Right ventricle myocardium superior (tissue), 1 donor: ENCODE measurements at places on chromosomes 1 and 21. TPM values are rescaled to one million over a fixed set of nuclear protein-coding genes. Genes with fewer than 3 reads are reported as not detected.

DNA sequence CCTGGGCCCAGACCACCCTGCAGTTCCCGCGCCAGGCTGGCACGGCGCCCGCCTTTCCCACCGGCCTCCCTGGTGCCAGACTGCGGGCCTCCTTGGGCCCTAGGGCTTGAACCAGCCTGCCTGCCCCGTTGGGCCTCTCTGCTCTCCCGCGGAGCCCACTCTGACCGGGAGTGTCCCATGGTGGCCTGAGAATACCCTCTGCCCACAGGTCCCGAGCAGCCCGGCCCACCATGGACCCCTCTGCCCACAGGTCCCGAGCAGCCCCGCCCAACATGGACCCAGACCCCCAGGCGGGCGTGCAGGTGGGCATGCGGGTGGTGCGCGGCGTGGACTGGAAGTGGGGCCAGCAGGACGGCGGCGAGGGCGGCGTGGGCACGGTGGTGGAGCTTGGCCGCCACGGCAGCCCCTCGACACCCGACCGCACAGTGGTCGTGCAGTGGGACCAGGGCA, 7.9 kb downstream of the MIB2 start:
- peak; percentile 45 for DNase-seq

DNA sequence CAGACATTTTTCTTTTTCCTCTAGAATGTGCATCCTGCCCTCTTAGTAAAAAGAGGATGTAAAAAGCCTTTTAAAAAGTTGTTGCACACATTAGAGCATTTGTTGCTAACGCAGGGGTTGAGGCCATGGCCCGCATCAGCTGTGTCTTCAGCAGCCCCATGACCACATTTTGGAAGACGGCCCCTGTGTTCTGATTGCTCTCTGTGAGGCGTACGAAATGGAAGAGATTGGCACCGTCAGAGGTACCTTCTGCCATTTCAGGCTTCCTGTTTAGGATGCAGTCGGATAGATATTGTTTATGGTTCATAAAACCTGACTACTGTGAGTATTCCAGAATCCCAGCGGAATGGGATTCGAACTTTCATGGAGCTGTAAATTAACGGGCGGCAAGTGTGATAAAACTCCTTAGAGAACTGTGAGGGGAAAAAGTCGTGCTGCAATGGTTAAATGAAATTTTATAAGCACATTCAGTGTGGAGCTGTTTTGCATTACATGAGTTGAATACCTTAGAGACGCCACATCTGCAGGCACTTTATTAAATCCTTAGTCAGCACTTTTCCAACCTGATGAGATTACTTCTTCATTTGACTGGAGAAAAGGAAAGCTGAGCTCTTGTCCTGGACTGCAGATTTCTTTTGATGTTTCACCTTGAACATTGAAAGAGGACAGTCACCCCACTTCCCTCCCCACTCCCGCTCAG, 273.9 kb downstream of the TM2D1 start:
- no peak for DNase-seq

DNA sequence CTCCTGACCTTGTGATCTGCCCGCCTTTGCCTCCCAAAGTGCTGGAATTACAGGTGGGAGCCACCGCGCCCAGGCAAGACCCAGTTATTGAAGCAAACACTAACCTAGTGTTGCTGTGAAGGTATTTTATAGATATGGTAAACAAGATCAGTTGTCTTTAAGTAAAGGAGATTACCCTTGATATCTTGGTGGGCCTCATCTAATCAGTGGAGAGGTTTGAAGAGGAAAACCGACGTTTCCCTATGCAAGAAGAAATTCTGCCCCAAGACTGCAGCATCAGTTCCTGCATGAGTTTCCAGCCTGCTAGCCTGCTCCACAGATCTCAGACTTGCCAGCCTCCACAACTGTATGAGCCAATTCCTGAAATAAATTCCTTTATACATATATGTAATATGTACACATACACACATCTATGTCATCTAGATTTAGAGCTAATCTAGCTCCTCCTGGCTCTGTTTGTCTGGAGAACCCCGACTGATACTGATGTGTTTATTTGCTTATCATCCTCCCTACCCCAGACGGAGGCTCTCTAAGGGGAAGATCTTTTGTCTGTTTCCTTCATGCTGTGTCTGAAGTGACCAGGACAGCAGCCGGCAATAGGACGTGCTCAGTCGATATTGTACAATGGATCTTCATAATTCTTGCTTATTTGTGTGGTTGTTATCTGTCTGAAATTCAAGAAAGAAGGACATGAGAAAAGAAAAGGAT, 90.9 kb downstream of the IER5 start:
- DNase-seq, result no peak

DNA sequence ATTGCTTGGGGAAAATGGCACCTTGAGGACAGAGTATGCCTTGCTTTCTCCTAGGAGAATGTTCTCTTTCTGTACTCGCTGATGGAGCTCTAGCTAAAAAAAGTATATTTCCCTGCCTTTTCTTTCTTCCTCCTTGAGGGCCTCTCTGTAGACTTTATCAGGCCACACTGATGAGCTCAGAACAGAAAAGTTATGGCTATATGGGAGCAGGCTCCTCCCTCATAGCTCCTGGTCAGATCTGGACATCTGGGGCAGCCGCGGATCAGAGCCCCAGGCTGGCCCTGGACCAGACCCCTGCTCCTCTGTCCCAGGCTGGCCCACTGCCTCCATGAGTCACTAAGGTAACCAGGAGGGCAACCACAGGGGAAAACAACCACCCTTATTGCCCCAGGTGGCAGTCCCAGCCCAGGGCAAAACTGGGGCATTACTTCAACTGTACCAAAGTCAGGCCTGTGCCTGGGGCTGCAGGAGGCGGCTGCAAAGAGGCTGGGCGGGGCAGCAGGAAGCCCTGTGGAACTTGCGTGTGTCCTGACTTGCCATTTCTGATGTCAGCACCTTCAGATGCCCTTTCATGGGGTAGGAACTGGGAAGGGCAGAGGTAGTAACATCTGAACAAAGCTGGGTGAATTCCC, 26.3 kb upstream of the ZNF648 start:
- no peak for DNase-seq

DNA sequence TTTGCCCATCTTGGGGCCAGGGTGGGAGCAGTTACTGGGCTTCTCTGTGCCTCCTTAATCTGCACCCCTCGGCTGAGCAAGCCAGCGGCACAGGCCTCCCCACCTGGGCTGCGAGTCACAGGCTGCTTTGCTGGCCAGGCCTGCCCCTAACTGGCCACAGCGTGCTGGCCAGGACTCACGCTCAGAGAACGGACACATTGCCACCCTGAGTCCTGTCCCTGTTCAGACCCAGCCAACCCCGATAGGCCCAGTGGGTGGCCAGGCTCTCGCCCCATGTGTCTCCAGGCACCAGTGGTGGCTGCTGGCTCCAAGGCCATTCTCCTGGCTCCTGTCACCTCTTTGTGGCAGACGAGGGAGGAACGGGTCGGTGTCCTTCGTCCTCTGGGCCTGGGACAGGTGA, 61.3 kb downstream of the MORN1 start:
- DNase-seq, result no peak

GRCh38 chr1:10682108-10682445, 114.4 kb downstream of the CASZ1 start:
- no peak for DNase-seq

DNA sequence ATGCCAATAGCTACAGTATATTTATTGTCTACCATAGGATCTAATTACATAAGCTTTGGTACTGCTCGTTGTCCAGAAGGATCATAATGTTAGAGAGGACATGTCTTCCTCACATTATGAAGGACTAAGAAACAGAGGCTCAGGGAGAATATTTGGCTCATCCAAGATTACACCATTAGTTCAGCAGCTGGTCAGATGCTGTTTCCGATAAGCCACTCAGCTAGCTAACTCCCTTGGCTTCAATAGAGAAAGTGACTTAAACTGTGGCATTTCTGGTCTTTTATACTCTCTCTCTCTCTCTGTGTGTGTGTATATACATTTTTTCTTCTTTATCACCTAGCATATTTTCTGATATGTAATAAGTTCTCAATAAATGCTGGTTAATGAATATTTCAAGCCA, 70.4 kb downstream of the DDR2 start:
- no peak for DNase-seq

DNA sequence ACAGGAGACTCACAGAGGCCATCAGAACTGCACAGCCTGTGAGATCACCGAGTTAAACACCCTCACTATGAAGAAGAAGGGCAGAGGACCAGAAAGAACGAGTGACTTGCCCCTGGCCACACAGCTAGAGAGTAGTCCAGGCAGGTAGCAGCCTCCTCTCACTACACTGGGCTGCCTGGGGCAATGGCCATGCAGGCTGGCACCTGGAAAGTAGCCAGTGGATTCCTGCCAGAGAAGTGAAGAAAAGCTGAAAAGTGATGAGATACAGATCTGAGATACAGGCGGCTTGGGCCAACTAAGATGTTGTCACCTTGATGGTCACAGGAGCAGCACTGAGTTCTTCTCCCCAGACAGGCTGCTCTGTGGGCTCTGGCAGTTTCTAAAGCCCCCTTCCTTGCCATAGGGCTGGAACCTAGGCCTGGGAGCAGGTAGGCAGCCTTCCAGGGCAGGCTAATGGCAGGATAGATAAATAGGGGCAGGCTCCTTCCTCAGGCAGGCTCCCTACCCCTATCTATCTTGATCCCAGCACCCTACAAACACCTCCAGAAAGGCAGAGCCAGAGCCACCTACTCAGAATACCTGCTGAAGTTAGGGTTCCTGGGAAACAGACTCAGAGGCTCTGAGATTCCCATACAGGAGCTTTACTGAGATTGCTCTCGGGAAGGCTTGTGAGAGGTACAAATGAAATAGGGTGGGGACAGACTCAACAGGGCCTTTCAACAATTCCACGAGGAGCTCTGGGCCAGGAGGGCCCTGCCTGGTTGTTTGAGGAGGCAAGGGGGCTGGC, 106.3 kb downstream of the BEND5 start:
- DNase-seq, result no peak

GRCh38 chr1:86747304-86747703, 42.9 kb downstream of the SH3GLB1 start:
- DNase-seq, result no peak

DNA sequence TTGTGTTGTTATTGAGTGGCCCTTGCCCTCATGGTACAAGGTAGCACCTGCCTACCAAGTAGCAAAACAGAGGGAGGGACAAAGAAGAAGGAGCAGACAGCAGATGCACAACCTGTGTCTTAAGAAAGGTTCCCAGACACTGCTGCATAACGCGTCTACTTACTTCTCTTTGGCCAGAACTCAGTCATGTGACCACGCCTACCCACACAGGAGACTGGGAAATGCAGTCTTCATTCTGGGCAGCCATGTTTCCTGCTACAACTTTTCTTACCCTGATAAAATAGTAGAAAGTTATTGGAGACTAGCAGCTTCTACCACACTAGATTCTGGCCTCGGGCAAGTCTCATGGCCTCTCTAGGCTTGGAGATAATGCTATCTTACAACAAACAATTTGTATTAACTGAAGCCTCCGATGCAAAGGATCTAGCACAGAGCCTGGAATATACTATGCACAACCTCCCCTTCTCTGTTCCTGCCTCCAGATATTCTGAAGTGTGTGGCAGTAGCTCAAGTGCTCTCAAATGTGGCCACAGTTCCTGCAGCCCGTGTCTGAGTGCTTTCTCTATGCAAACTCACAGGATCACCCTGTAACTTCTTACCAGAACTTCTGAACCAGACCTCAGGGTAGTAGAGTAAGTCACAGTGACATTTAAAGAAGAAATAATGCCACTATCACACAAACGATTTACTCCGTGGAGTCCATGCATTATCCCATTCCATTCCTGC, 34.1 kb upstream of the BTG2 start:
- DNase-seq, result peak; percentile 67

DNA sequence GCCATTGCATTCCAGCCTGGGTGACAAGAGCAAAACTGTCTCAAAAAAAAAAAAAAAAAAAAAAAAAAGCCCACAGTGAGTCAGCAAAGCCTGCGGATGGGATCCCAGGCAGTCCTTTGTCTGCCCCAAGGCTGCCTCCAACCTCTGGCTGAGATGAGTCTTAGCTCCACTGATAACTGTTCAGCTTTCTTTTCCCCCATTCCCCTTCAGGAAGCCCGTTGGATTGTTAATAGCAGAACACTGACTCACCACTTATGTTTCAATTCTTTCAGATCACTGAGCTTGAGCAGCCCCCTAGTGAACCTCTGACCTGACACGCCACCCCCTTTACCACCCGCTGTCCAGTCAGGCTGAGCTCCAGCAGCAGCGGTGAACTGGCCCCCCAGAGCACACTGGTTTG, 57.5 kb downstream of the ERG start:
- DNase-seq, result no peak

DNA sequence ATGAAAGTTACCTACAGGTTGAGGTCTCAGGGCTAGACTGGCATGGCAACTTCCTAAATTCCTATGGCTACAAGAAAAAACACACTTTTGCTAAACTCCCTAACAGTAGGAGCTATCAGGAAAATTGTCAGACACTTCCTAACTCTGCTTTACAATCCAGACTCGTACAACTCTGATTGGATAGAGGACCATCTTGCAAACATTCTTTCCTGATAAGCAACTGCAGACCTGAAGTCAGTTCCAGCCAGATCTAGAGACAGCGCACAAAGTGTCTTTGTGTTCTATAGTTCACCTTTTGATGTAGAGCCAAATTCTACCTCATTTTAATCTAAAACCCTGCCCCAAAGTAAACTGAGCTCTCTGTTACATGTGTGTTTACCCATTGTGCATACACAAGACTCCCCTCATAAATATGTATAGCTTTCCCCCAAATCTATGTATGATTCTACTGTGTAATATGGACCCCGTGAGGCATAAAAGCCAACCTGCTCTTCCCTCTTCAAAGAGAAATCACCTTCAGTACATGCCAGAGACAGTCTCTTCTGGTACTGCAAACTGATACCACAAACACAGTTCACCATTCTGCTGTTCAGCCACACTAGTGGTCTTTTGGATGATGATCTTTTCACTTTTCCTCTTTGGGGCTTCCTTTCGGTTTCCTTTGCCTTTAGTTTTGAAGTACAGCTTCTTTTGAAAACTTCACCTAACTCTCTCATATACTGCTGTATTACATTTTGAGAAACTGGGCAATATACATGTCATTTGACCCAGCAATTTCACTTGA, 21.7 kb downstream of the ZP4 start:
- no peak for DNase-seq

GRCh38 chr1:63991685-63992084, 211.7 kb upstream of the UBE2U start:
- DNase-seq, result no peak

DNA sequence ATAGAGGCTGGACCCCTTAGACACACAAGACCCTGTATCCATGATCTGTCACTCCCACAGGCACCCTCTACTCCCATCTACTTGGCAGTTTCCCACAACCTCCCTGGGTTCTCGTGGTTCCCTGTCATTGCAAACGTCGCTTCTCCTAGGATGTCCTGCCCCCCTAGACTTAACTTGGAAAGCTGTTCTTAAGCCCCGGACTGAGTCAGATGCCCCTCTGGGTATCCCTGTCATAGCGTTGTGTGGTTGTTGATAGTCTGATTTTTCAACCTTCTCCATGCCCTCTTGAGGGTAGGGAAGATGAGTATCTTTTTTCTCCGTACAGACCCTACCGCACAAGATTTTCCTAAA, 11.8 kb downstream of the RCC1 start:
- DNase-seq, result no peak

GRCh38 chr1:223803211-223803610, 42.5 kb downstream of the TP53BP2 start:
- no peak for DNase-seq

The KIF17 gene
- total RNA-seq, result 5.2 TPM

The DNAJB4 gene
- 99.0 TPM for total RNA-seq

The DMBX1 gene
- total RNA-seq, result not detected

The RCC2 gene
- total RNA-seq, result 11.3 TPM

The OR10Z1 gene
- not detected for total RNA-seq

The WNT2B gene
- total RNA-seq, result 1.2 TPM

The DNAJC28 gene
- total RNA-seq, result 5.7 TPM

The ELAPOR1 gene
- 0.19 TPM for total RNA-seq

The SPRR1A gene
- not detected for total RNA-seq

The RSPH1 gene
- not detected for total RNA-seq

The SFN gene
- total RNA-seq, result not detected

The TEDDM1 gene
- not detected for total RNA-seq

The DCDC2B gene
- not detected for total RNA-seq
